ENCODE measurements at places on chromosomes 1 and 21. TPM values are rescaled to one million over a fixed set of nuclear protein-coding genes. Genes with fewer than 3 reads are reported as not detected.

The PTPRF gene
- 0.32 TPM for polyA plus RNA-seq

The HMGCL gene
- polyA plus RNA-seq = 41.9 TPM

- H3K36me3 ChIP-seq = no peaks in the 10 kb centered on the region
- no peak overlapping the region for H3K27ac ChIP-seq
- no peak overlapping the region for H3K4me3 ChIP-seq
- no peaks in the 10 kb centered on the region for H3K27me3 ChIP-seq
- H3K4me1 ChIP-seq = no peaks in the 10 kb centered on the region
These were observed 25.3 kb upstream of the OVAAL start for GRCh38 chr1:180533266-180533987.

DNA sequence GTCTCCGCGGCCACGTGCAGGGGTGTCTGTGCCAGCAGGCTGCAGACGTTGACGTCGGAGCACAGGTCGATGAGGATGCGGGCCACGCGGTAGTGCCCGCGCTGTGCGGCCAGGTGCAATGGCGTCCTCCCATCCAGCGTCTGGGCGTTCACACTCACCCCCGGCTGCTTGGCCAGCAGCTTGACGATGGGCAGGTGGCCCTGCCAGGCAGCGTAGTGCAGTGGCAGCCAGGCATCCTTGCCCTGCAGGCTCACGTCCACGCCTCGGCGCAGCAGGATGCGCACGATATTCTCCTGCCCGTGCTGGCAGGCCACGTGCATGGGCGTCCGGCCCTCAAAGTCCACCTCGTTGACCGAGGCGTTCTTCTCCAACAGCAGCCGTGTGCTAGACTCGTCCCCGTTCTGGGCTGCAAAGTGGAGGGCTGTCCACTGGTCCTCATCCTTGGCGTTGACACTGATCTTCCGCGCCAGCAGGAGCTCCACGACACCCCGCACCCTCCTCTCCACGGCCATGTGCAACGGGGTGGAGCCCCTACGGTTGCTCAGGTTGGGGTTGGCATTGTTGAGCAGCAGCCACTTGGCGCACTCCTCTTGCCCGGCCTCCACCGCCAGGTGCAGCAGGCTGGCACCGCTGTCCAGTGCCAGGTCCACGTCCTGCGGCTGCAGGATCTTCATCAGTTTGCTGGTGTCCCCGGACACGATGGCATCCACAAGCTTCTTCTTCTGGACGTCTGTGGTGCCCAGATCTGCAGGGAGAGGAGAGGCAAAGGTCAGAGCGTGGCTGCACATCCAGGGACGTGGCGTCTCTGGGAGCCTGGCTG, 25.4 kb downstream of the RIPK4 start:
- no peak overlapping the region for H3K4me3 ChIP-seq
- H3K27me3 ChIP-seq = no peaks in the 10 kb centered on the region
- no peaks in the 10 kb centered on the region for H3K36me3 ChIP-seq
- no peaks in the 10 kb centered on the region for H3K4me1 ChIP-seq
- DNase-seq = no peak

GRCh38 chr21:35127851-35128250, 78.7 kb upstream of the RUNX1 start:
- H3K36me3 ChIP-seq = no peaks in the 10 kb centered on the region
- no peak overlapping the region for H3K4me3 ChIP-seq
- no peaks in the 10 kb centered on the region for H3K27me3 ChIP-seq
- H3K27ac ChIP-seq = no peak overlapping the region
- DNase-seq = no peak

GRCh38 chr21:35840197-35840799, 220.0 kb downstream of the SETD4 start:
- DNase-seq = no peak
- H3K27ac ChIP-seq = no peak overlapping the region
- H3K27me3 ChIP-seq = no peaks in the 10 kb centered on the region
- H3K4me3 ChIP-seq = no peak overlapping the region
- H3K4me1 ChIP-seq = no peaks in the 10 kb centered on the region
- no peaks in the 10 kb centered on the region for H3K36me3 ChIP-seq

DNA sequence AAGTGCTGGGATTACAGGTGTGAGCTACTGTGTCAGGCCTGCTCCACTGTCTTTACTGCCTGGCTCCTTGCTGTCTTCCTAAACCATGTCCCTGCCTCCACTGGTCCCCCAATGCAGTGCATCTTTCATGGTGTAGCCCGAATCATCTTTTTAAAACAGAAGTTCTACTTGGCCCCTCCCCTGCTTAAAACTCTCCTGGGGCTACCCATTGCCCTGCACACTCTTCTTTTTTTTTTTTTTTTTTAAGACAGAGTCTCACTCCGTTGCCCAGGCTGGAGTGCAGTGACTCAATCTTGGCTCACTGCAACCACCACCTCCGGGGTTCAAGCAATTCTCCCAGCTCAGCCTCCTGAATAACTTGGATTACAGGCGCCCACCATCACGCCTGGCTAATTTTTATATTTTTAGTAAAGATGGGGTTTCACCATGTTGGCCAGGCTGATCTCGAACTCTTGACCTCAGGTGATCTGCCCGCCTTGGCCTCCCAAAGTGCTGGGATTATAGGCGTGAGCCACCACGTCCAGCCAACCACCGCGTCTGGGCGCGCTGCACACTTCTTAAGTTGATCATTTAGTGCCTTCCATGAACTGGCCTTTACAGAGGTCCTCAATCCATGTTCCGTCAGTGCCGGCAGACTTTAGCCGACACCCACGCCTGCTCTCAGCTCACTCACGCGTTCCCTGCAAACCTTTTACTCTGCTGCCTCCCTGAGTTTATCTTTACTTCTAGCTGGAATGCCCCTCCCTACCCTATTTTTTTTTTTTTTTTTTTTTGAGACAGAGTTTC, 2.4 kb downstream of the FCN3 start:
- H3K27me3 ChIP-seq = no peaks in the 10 kb centered on the region
- peaks cover 10% of the 10 kb centered on the region for H3K4me1 ChIP-seq
- no peak overlapping the region for H3K4me3 ChIP-seq
- DNase-seq = no peak
- H3K27ac ChIP-seq = no peak overlapping the region

Data from GM12878 (cell line).